NCI-H510A treated with DMSO at 0.1 percent for 48 hours (cell line): ENCODE measurements at places on chromosomes 4 and X.

DNA sequence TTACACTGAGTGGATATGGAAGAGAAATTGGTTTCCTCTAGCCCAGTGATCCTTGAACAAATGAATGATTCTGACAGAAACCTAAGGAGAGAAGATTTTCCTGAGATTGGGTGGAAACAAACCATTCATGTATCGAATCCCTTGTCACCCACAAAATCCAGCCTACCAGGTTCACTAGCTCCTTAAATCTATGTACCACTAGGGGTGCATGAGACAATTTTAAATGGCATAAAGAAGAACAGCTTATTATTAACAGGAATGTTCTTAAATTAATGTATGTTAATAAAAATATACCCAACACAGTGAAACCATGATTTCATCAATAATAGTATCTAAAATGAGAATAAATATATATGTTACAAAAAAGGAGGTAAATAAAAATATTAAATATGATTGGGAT is 118.4 kb upstream of the LNX1 start:
- DNase-seq, result no peak

DNA sequence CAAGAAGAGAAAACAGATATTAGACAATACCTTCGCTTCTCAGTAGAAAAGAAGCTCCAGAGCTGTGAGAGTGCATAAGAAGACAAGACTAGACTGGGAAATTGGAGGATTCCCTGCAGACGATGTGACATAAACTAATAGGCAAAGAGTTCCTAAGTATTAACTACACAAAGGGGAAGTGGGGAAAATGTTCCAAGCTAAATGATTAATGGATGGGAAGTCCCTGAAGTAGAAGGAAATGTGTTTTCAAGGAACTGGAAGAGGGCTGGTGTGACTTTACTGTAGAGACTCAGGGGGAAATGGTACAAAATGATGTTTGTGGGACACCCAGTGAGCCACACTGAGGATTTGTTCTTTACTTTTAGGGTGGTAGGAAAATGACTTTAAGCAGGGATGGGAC is 69.7 kb upstream of the DCLK2 start:
- DNase-seq, result no peak

- no peak for DNase-seq
Measured at GRCh38 chr4:85864259-85865205, 389.6 kb downstream of the ARHGAP24 start.

DNA sequence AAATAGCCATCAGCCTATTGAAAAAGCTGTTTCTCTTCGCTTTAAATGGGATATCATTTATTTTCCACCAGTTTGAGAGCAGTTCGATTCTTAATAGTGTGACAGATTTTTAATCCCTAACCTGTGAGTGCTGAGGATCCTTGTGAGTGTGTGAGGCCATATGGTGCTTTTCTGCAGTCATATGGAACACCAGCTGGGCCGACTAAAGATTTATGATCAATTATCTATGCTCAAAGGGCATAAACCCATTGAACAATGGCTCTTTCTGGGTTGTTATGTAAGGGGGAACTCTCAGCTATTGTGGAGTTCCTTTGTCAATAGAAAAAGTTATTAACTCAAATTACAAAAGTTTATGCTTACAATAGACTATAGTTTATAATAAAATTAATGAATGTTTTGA is 1003.6 kb downstream of the FAT4 start:
- no peak for DNase-seq

DNA sequence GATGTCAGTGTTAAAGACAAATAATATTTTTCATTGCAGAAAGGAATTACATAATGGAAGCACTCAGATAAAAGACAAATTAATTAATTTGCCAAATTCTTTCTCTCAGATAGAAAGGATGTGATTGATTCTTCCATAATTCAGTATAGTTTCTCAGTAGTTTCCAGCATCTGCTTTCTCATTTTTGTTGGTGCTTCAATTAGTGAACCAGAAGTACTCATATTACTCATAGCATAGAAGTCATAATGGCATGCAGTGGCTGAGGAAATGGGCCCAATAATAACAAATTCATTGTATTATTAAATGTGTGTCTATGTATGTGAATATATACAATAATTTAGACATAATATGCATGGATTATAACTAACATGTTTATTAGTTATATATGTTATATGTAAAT is 393.3 kb upstream of the TRAM1L1 start:
- no peak for DNase-seq

DNA sequence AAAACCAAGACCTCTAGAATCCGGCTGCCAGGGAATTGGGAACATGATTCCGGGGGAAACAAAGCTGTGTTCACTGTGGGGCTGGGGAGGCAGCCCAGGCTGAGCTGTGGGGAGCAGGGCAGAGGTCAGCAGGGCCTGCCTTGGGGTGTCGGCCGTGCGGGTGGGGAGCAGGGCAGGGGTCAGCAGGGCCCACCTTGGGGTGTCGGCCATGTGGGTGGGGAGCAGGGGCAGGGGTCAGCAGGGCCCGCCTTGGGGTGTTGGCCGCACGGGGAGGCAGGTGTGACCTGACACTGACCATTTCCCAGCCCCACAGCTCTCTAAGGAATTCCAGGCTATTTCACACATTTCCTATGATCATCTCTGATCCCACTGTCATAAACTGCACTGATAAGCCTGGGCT is 45.6 kb upstream of the CPLX1 start:
- DNase-seq, result no peak

- no peak for DNase-seq
Measured at GRCh38 chrX:17987783-17988182, 126.7 kb upstream of the RAI2 start.

- DNase-seq, result no peak
Measured at GRCh38 chr4:152165146-152165545, 370.7 kb downstream of the FBXW7 start.
